Kasumi-1 (cell line): ENCODE measurements at places on chromosomes 4 and X.

GRCh38 chr4:123449362-123449761, 52.8 kb downstream of the SPRY1 start:
- DNase-seq = no peak

DNA sequence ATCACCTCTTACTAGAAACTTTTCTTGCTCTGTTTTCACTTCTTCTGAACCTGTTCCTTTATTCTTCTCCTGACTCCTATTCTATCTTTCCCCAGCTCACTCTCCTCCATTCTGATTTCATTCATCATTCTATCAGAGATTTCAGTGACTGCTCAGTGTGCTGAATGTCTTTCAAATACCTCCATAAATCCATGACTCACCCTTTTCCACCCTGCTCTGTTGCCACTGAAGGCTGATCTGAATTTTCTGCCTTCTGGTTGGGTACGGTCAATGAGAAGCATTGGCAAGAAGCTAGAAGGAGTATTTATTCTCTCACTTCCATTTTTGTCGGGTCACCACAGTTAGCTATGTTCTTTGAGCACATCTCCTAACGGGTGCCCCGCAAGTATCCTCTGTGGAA, 265.9 kb downstream of the CBLL2 start:
- DNase-seq = no peak

- DNase-seq = no peak
These were observed 112.3 kb upstream of the SHOX start for GRCh38 chrX:518319-518718.

DNA sequence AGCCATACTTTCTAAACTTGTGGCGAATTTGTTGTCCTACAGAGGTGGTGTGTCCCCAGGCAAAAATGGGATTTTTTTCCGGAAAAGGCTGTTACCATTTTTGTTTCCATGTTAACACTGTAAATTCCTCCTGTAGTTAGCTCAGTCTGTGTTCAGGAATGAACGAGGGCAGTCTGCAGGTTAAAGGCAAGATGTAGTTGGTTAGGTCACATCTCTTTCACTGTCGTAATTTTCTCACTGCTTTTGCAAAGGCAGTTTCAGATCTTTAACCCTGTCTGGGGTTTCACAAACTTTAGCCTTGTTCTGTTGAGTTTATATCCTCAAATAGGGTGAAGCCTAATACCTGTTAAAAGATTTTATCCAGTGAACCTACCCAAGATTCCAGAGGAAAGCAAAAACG, 50.5 kb upstream of the PUDP start:
- no peak for DNase-seq

- peak; percentile 37 for DNase-seq
These were observed 16.3 kb upstream of the ESX1 start for GRCh38 chrX:104270916-104271512.

GRCh38 chrX:14303891-14304290, 225.4 kb upstream of the GLRA2 start:
- DNase-seq = no peak

- DNase-seq = no peak
These were observed 34.0 kb downstream of the VEGFC start for GRCh38 chr4:176758731-176759130.

DNA sequence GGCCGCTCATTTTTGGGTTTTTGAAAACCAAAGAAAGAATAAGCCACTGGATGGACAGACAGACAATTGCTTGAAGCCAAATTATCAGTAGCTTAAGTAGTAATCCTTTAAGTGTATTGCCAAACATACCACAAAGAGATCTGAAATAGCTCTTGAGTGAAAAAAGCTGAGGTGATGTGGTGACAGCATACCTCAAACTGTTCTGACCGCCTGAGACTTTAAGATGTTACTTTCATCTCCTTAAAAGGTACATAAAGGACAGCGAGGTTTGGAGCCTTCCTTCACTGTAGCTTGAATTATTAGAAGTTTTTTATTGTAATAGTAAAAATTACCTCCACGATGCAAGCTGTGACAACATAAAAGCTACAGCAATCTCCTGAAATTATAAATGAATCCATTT, 271.5 kb upstream of the FAM241A start:
- DNase-seq = no peak

- no peak for DNase-seq
These were observed 73.6 kb upstream of the PJA1 start for GRCh38 chrX:69238887-69239231.

- no peak for DNase-seq
These were observed 27.1 kb downstream of the FAM47E start for GRCh38 chr4:76278583-76278982.

- DNase-seq = no peak
These were observed 149.5 kb downstream of the PPP1R2C start for GRCh38 chrX:42628471-42628870.

GRCh38 chr4:45554423-45554822, 569.4 kb downstream of the GABRG1 start:
- DNase-seq = no peak
